ENCODE measurements at places on chromosomes 2 and 18. TPM values are rescaled to one million over a fixed set of nuclear protein-coding genes. Genes with fewer than 3 reads are reported as not detected.

DNA sequence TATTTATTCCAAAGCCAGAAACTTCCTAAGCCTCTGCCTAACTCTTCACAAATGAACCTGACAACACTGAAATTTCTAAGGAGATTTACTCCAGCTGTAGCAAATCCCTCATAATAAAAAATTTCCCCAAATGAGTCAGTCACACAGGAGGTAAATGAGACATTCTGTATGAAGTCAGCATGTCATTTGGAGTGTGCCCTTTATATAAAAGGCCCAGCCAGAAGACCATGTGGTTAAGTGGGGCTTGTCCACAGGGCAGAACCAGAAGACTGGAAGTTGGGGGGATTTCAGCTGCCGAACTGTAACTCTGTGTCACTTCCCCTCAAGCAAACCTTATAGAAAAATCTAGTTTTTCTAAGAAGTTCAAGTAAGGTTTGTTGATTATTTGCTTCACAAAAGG, 30.2 kb downstream of the NRP2 start:
- H3K36me3 ChIP-seq, result no peaks in the 10 kb centered on the region
- DNase-seq, result no peak
- H3K4me3 ChIP-seq, result no peak overlapping the region
- peaks cover 33% of the 10 kb centered on the region for H3K4me1 ChIP-seq
- H3K27ac ChIP-seq, result no peak overlapping the region
- no peaks in the 10 kb centered on the region for H3K27me3 ChIP-seq

DNA sequence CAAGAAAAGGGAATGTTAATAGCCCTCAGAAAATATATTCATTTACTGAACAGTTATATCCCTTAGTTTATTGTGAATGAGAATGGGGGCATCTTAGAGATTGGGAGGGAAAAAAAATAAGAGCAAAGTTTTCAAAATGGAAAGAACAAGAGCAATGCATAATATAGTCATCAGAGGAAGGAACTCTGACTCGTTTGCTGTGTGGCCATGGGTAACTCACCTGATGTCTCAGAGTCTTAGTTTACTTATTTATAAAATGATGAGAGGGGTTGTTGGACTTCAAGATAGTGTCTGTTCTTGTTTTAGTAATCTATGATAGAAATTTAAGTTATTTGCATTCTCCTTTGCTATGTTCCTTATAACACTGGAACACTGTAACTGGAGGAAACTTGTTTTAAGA, 70.7 kb downstream of the EML4 start:
- DNase-seq, result no peak
- no peaks in the 10 kb centered on the region for H3K36me3 ChIP-seq
- no peaks in the 10 kb centered on the region for H3K4me1 ChIP-seq

The LHCGR gene
- total RNA-seq, result 1.3 TPM

- H3K36me3 ChIP-seq, result no peaks in the 10 kb centered on the region
- H3K4me3 ChIP-seq, result peak within 1 kb of the TSS; percentile 88
- DNase-seq, result peak; percentile 68
- no peaks in the 10 kb centered on the region for H3K27me3 ChIP-seq
Measured at GRCh38 chr2:191245046-191245868, at the start of gene MYO1B. Gene MYO1B, plus strand, starts transcription at chr2:191245404. Its CDS starts 31,492 bp downstream, at chr2:191276896.

The ATOH8 gene
- 14.5 TPM for total RNA-seq

DNA sequence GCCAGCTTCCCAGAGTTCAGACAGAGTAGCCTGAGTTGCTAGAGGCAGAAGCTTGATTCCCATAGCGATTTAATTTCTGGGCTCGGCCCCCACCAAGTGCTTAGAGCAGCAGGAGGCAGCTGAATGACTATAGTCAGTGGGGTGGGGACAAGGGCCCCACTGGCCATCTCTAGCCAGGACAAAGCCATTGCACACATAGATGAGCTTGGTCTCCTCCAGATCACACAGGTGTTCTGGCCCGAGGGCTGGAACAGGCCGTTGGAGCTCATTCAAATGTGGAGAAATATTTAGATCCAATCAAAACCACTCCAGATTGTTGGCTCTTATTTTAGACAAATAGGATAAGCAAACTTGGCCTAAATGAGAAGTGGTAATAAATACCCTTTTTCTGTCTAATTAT, 287.3 kb upstream of the NCKAP5 start:
- no peaks in the 10 kb centered on the region for H3K27me3 ChIP-seq
- DNase-seq, result no peak
- no peaks in the 10 kb centered on the region for H3K36me3 ChIP-seq
- no peak overlapping the region for H3K27ac ChIP-seq
- H3K4me3 ChIP-seq, result no peak overlapping the region

DNA sequence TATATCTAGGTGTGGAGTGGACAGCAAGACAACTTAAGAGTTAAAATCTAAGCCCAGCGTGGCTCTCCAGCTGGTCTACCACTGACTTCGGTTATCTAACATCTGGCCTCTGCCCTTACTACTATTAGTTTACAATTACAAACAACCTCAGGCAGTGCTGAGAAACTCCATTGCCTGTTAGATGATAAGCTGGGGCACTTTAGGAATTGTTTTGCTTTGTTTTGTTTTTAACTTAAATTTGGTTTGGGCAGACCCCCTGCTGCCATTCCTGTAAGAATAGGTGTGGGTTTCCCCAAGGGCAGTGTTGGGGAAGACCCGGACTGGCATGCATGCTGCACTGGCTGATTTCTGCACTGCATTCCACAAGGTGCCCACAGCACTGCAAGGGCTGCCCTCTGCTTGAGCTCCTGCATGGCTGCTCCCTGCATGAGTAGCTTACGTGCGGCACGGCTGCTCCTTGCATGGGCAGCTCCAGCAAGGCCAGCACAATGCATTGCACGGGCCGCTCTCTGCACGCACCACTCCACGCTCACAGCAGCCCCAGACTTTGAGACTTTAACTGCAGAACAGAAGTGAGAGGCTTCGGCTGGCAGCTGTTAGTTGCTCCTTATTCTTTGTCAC, 74.2 kb upstream of the SERTAD2 start:
- no peak overlapping the region for H3K27ac ChIP-seq
- no peak for DNase-seq
- peaks cover 27% of the 10 kb centered on the region for H3K4me1 ChIP-seq
- H3K27me3 ChIP-seq, result no peaks in the 10 kb centered on the region
- no peak overlapping the region for H3K4me3 ChIP-seq

DNA sequence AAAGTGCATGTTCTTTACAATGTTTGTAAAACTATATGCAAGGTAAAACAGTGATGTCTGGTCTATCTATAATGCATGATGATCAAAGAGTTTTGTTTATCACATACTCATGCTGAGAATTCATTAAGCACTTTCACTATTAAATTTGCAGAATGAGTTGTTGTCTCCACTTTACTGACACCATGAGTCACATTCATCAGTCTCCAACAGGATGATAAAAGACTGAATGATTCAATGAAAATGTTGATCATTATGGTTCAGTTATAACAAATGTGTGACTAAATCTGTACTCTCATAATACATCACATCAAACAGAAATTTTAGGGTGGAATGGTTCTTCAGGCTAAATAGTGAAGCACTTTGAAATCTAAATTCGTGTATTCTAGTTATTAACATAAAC, 129.0 kb downstream of the ERBB4 start:
- no peak overlapping the region for H3K4me3 ChIP-seq
- no peak overlapping the region for H3K27ac ChIP-seq
- DNase-seq, result no peak
- H3K36me3 ChIP-seq, result no peaks in the 10 kb centered on the region

DNA sequence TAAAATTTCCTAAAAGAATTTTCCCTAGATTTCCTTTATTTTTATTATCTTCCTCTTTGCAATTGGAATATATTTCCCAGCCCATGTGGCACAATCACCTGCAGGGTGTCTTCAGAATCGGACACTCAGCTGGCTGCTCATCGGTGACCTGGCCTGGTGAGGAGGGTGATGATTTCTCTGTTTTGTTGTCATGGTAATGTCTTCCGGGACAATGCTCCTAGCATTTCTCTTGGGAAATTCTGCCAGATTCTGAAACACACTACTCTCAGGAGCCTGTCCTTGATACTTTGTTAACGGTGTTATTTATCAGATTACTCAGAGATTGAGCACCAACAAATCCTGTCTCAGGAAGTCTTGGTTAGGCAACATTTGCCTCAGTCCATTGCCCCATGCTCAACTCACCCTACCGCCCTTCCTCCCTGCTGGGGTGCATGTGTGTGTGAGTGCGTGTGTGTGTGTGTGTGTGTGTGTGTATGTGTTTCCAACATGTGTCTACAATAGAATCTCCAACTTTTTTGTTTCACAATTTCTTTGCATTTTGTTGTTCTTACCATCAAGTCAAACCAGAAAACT, 70.3 kb downstream of the MYT1L start:
- H3K27ac ChIP-seq, result no peak overlapping the region
- H3K27me3 ChIP-seq, result no peaks in the 10 kb centered on the region
- no peak for DNase-seq
- H3K4me3 ChIP-seq, result no peak overlapping the region
- H3K4me1 ChIP-seq, result no peaks in the 10 kb centered on the region
- H3K36me3 ChIP-seq, result no peaks in the 10 kb centered on the region

- no peaks in the 10 kb centered on the region for H3K27me3 ChIP-seq
- no peak overlapping the region for H3K27ac ChIP-seq
- no peak overlapping the region for H3K4me3 ChIP-seq
- H3K36me3 ChIP-seq, result peaks cover 53% of the 10 kb centered on the region
Measured at GRCh38 chr2:16566701-16567100, 98.9 kb downstream of the CYRIA start.

The IL18R1 gene
- total RNA-seq, result 1.2 TPM

- H3K36me3 ChIP-seq, result no peaks in the 10 kb centered on the region
- peaks cover 11% of the 10 kb centered on the region for H3K27me3 ChIP-seq
- no peak overlapping the region for H3K27ac ChIP-seq
- H3K4me3 ChIP-seq, result no peak overlapping the region
- H3K4me1 ChIP-seq, result peaks cover 32% of the 10 kb centered on the region
Measured at GRCh38 chr2:29920130-29920577, 1.2 kb downstream of the ALK start.

- H3K36me3 ChIP-seq, result no peaks in the 10 kb centered on the region
- H3K4me1 ChIP-seq, result no peaks in the 10 kb centered on the region
- no peak for DNase-seq
- no peak overlapping the region for H3K4me3 ChIP-seq
Measured at GRCh38 chr2:7083580-7084509, 166.6 kb downstream of the RNF144A start.

The GREB1 gene
- 10.2 TPM for total RNA-seq

- DNase-seq, result no peak
- H3K27ac ChIP-seq, result no peak overlapping the region
- peaks cover 52% of the 10 kb centered on the region for H3K4me1 ChIP-seq
- no peaks in the 10 kb centered on the region for H3K36me3 ChIP-seq
- H3K27me3 ChIP-seq, result no peaks in the 10 kb centered on the region
- no peak overlapping the region for H3K4me3 ChIP-seq
Measured at GRCh38 chr2:101781791-101782426, 84.4 kb downstream of the MAP4K4 start.

- H3K4me1 ChIP-seq, result no peaks in the 10 kb centered on the region
- no peak overlapping the region for H3K4me3 ChIP-seq
- no peaks in the 10 kb centered on the region for H3K36me3 ChIP-seq
- peak; percentile 49 for DNase-seq
Measured at GRCh38 chr2:38187541-38188011, 111.6 kb upstream of the CYP1B1 start.

The PDE11A gene
- total RNA-seq, result 3.6 TPM

- no peaks in the 10 kb centered on the region for H3K36me3 ChIP-seq
- no peak overlapping the region for H3K27ac ChIP-seq
Measured at GRCh38 chr18:7417727-7418126, 149.4 kb upstream of the PTPRM start.

DNA sequence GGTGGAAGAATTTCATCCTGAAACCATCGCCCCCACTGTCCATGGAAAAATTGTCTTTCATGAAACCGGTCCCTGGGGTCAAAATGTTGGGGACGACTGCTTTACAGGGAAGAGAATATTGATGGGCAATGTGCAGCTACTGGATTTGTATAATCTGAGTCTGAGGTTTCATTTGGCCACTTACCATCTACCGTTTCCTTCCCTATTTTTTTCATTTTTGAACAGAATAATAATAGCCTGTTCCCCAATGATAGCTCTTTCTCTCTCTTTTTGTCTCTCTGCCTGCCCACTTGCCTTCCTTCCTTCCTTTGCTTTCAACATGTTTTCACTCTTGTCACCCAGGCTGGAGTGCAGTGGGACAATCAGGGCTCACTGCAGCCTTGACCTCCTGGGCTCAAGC, 78.3 kb upstream of the TLK1 start:
- H3K36me3 ChIP-seq, result no peaks in the 10 kb centered on the region
- no peaks in the 10 kb centered on the region for H3K4me1 ChIP-seq
- DNase-seq, result no peak
- H3K4me3 ChIP-seq, result no peak overlapping the region
- H3K27ac ChIP-seq, result no peak overlapping the region
